ENCODE measurements at places on chromosomes 4 and X.

GRCh38 chr4:23135792-23136645 lies 443.3 kb downstream of the GBA3 start:
- peak; percentile 8 for DNase-seq

GRCh38 chr4:107265859-107266258 lies 229.7 kb upstream of the DKK2 start:
- no peak for DNase-seq

DNA sequence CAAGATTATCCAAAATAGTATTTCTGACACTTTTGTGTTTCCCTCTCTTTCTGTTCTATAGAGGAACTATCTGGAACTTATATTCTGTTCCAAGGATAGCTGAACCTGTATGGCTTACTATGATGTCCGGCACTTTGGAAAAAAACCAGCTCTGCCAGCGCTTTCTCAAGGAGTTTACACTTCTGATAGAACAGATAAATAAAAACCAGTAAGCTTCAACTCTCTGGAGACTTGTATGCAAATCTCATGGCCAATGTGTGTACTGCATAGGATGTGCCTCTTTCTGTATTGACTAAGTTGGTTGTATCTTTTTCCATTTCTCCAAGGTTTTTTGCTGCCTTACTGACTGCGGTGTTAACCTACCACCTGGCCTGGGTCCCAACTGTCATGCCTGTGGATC lies 92.5 kb downstream of the FNIP2 start:
- DNase-seq, result no peak

- no peak for DNase-seq
These were observed 32.8 kb downstream of the HTT start for GRCh38 chr4:3107271-3107670.

- DNase-seq, result no peak
These were observed 28.1 kb upstream of the SPON2 start for GRCh38 chr4:1200425-1201035.

DNA sequence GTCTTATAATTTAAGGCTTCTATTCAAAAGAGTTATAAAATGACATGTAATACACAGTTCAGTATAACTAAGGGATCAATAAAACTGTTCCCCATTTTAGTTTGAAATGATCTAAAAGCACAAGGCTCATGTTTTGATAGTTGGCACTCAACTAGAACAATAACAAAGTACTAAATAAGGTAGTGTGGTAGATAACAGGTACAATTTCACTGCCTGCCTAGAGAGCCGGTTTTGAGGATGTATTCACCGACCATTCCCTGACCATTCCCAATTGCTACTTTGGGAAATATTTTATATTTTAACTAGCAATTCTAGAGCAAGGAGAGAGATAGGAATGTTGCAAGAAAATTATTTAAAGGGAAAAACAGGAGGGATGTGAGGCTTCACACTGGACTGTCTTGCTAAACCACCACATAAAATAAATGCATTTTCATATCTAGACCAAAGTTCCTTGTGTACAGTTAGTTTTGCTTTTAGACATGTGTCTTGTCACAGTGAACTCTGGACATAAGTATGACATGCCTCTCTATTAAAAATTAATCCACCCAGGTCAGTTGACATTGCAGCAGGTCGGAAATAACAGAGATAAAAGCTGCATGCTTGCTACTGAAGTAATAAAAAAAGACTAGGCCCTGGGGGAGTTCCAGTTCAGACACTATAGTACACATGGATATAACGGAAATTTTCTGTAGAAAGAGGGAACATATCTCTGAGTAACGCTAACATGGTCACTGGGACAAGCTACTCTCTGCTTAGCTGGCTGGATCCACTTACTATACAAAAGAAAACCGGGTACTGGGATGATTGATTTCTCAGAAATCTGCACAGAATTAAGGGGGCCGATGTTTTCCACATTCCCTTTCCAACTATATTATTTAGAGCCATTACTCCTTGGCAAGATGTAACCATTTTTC lies 56.3 kb upstream of the NAP1L5 start:
- no peak for DNase-seq
